Stimulated activated CD8-positive, alpha-beta memory T cell treated with anti-CD3 and anti-CD28 coated beads, Interleukin-4, amount 100 ng/mL, for 48 hours (primary cell): ENCODE measurements at places on chromosomes 12 and 14.

GRCh38 chr14:56490379-56490778 is 89.2 kb upstream of the TMEM260 start:
- DNase-seq, result no peak

DNA sequence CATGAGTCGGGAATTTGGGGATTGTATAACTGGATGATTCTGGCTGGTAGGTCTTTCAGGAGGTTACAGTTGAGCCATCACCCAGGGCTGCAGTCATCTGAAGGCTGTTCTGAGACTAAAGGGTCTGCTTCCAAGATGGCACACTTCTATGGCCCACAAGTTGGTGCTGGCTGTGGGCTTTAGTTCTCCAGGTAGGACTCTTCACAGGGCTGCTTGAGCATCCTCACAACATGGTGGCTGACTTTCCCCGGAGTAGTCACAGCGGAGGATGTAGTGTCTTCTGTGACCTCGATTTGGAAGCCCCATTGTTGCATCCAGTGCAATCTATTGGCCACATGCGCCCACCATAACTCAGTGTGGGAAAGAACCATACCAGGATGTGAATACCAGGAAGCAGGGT is 14.4 kb downstream of the PHETA1 start:
- no peak for DNase-seq

DNA sequence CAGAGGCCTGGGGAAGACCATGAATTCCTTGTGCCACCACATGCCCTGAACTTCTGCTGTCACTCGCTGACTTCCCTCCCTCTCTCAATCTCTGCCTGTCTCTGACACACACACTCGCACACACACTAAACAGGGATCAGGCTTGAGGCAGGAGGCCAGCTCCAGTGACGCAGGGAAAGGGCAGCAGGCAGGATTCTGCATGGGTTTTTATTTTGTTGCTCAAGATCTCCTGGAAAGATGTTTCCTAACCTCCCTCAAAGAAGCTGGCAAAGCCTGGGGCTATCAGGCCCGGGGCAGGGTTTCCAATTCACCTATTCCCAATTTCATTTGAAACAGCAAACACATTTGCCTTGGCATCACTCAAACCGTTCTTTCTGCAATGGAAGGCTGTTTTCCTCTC is 27.7 kb upstream of the PEX5 start:
- DNase-seq, result no peak

DNA sequence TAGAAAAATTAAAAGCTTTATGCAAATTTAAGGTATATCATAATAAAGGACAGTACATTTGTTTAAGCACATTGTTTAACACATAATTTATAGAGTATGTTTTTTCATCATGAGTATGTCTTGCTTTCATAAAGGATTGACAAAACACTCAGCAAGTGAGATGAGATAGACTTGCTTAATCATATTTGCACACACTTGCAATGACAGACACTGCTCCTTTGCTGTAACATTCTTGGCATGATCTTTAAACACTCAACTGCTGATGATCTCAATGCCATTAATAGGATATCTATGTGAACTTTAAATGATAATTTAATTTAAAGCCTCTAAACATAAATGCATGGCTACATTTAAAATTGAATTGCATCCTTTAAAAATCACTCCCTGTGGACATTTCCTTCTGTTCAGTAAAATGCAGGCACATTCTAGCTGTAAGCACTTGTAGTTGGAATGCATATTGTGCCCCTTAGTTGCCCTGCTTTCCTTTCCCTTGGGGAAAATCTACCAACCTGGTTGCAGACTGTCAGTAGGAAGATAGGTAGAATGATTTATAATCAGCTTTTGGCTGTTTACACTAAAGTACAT is 979.0 kb downstream of the TMTC2 start:
- no peak for DNase-seq

DNA sequence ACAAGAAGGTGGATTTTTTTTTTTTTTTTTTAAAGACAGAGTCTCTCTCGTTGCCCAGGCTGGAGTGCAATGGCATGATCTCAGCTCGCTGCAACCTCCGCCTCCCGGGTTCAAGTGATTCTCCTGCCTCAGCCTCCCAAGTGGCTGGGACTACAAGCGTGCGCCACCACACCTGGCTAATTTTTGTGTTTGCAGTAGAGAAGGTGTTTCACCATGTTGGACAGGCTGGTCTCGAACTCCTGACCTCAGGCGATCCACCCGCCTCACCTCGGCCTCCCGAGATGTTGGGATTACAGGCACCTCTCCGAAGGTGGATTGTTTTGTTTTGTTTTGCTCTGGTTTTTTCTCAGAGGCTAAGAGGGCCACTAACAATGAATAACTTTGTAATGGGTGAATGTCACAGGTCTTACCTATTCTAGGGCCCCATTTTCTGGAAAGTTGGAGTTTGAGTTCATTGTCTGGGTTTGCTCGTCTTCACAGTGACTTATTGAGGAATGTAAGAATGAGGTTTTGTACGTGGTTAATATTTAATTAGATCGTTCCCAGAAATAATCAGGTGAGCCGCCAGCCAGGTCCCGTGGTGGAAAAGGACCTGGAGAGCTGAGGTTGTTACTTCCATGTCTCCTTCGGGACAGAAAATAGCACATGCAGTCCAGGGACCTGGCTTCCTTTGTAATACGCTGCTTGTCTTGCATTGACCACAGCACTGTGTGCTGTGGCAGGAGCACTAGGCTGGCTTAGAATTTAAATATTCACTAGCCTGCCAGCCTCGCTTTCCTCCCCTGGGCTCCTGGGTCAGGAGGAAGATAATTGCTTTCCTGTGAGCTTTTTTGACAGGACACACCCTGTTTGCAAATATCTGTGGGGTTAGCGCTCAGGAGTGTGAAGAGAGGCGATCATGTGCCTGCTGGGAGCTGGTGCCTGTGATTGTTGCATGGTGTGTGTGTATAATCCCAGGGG is 2.3 kb downstream of the HIP1R start:
- DNase-seq, result no peak

GRCh38 chr14:22606380-22606779 is 8.3 kb downstream of the ABHD4 start:
- DNase-seq, result no peak

GRCh38 chr12:10540776-10541205 is 35.1 kb downstream of the EIF2S3B start:
- no peak for DNase-seq

DNA sequence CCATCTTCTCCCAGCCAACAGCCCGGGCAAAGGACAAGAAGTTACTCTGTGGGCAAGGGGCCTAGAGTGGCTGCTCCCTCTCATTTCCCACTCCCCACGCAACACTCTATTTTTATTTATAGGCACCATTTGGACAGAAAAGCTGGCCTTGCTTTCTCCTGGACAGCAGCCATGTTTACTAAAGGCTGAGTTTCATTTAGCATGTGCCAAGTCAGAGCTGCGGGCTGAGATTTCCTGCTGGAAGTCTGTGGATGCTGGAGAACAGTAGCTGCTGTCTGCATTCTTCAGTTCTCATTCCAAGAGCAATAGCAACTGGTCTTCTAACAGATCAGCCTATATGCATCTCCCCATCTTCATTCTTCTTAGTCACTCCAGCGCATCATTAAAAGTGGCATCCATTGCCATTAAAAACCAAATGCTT is 8.3 kb downstream of the COL2A1 start:
- no peak for DNase-seq

DNA sequence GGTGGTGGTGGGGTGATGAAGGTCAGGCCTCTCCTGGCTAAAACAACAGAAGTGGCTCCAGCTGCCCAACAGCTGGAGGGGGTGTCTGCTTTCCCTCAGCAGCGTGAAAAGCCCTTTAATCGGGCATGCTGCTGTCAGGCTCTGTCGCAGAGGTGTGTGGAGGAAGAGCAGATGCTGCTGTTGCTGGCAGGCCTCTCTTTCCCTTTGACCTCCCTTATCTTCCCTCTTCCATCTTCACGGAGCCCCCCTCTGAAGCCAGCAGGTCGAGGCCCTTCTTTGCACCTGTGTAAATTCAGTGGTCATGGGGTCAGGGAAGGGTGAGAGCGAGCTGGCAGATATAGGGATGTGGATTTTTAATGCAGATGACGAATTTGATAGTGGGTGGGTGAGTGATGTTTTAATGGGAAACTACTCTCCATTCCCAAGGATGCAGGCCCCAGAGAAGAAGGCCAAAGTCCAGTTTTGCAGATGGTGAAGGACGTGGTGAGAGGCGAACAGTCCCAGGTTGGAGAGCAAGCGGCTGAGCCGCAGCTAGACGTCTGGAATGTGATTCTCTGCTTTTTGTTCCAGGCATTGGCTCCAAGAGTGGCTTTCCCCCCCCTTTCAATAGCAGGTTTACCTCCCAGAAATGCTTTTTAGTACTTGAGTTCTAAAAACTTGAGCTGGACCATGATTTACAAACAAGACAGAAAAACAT is 64.0 kb downstream of the SMOC1 start:
- DNase-seq, result no peak

DNA sequence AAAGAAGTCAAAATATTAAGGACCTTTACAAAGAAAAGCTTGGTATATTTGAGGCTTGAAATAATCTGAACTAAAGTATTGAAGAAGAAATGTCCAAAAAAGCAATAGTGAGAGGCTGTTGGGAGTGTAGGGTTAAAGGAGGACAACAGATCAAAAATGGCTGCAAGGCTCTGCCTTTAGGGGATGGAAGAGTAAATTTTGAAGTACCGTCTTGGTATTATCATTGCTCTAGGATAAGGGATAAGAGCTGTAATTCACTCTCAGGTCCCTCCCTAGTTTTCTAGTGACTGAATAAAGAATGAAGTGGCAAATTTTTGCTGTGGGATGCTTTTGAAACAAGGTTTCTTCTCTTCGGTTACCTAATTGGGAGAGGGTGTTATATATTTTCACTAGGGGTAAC is 38.7 kb downstream of the LEMD3 start:
- no peak for DNase-seq

DNA sequence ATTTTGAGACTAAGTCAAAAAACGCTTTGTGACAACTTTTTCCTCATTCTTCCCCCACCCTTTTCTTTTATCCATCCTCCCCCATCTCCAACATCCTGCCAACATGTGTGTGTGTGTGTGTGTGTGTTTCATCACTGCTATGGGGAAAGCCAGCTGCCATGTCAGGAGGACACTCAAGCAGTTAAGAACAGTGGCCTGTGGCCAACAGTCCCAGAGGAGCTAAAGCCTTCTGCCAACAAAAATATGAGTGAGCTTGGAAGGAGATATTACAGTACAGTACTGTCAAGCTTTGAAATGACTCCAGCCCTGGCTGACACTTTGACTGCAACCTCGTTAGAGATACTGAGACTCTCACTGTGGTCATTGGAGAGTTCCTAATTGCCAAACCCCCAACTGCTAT is 5.0 kb upstream of the CSRP2 start:
- no peak for DNase-seq

DNA sequence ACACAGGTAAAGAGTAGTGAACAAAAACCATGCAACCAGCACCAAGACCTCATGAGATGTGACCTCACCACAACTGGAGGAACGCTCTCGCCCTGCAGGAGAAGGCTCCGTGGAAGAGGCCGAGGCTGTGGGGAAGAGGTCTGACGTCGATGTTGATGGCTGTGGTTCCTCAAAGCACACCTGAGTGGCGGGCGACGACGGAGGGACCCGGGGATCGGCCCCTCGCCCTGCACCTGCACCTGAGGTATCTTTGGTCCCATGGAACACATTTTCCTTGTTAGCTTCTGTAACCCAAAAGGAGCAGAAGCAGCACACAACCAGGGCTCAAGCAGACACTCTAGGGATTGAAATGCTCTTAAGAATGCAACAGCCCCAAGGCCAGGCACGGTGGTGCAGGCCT is 17.9 kb downstream of the CHFR start:
- no peak for DNase-seq

- DNase-seq, result no peak
Observed at GRCh38 chr12:89706986-89707702, 1.5 kb downstream of the ATP2B1 start.

- DNase-seq, result peak; percentile 65
Observed at GRCh38 chr14:36524874-36525745, 5.1 kb upstream of the NKX2-1 start.

GRCh38 chr14:105493921-105494605 is 3.0 kb downstream of the TEDC1 start:
- no peak for DNase-seq

DNA sequence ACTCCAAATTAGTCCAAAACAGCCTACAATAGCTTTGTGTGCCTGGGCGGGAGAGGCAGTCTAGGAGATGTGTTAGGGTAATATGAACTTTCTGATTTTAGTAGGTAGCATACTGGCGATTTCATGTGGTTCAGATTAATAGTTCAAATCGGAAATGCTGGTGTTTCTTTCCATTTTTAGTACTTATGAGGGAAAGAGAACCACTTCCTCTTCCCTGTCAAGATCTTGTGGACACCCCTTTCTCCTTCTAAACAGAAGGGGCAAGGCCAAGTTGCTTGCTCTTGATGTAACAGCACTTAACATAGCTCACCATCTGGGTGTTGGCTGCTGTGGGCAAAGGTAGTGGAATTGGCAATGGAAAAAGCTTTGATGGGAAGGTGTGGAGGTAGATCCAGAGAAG is 32.2 kb upstream of the IGF1 start:
- no peak for DNase-seq

DNA sequence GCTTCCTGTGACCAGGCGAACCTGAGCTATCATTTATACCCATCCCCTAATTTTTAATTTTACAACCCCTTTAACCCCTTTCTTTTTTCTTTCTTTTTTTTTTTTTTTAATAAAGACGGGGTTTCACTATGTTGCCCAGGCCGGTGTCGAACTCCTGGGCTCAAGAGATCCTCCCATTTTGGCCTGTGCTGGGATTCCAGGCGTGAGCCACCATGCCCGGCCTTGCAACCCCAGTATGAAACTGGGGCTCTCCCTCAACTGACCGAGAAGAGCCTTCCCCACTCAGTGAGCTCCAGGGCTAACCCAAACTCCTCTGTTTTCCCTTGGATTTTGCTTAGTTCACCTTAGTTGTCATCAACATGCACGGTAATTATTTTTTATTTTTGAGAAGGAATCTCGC is 992 bp downstream of the CPSF2 start:
- DNase-seq, result no peak
